ENCODE measurements at places on chromosomes 11 and 22. TPM values are rescaled to one million over a fixed set of nuclear protein-coding genes. Genes with fewer than 3 reads are reported as not detected.

DNA sequence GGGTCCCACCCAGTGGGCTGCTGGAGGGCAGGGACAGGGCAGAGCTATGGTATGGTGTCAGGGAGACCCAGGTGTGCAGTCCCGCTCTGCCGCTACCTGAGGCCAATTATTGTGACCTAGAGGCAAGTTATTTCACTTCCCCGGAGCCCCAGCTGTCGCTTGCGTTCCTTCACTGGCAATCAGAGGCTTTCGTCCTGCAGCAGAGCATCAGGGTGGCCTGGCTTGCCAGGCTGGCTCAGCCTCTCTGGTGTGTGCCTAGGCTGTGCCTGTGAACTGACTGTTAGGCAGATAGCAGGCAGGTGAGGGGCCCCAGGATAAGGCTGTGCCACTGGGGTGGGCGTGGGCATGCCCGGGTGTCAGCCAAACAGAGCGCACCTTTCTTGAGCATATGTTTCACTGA, 31.4 kb downstream of the GLB1L2 start:
- DNase-seq, result no peak

SLC22A25 gene
- total RNA-seq, result not detected

DNA sequence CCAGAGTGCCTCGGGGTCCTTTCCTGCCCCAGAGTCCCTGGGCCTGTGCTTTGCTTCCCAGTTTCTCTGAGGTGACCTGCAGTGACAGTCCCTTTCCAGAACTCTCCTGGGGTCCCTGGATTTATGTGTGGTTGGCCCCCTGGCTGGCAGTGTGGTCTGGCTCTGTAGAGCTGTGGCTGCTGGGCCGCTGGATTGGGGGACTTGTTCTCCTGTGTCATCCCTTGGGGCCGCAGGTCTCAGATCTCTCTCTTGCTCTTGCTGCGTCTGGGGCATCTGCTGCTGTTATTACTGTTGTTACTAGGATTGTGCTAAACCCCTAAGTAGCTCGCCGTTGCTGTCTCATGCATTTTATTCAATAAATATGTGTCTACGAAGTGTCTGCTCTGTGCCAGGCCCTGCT, 31.9 kb downstream of the FAM83F start:
- no peak for DNase-seq

- no peak for DNase-seq
Observed at GRCh38 chr11:62933285-62933684, 12.1 kb upstream of the CHRM1 start.

KDM2A gene
- total RNA-seq, result 81.8 TPM

- no peak for DNase-seq
Observed at GRCh38 chr11:67387069-67387468, 4.7 kb upstream of the RAD9A start.

APOBEC3H gene
- not detected for total RNA-seq
